RKO (cell line): ENCODE measurements at places on chromosomes 2 and 18.

- DNase-seq, result no peak
These were observed 45.7 kb downstream of the FAM210A start for GRCh38 chr18:13680612-13681011.

GRCh38 chr2:189048189-189048588 lies 74.0 kb downstream of the COL3A1 start:
- DNase-seq, result no peak

- no peak for DNase-seq
These were observed 50.1 kb upstream of the MAPRE2 start for GRCh38 chr18:34991152-34991551.

DNA sequence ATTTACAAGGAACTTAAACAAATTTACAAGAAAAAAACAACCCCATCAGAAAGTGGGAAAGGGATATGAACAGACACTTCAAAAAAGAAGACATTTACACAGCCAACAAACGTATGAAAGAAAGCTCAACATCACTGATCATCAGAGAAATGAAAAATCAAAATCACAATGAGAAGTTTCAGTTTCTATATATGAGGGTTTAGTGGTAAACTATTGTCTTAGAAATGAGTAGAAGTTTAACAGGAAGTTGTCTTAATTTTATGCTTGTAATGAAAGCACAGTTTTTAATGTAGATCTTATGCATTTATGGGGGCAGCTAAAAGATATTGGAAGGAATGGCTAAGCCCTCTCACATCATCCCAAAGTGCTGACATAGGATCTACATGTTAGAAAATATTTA lies 325.4 kb downstream of the ERBB4 start:
- no peak for DNase-seq

DNA sequence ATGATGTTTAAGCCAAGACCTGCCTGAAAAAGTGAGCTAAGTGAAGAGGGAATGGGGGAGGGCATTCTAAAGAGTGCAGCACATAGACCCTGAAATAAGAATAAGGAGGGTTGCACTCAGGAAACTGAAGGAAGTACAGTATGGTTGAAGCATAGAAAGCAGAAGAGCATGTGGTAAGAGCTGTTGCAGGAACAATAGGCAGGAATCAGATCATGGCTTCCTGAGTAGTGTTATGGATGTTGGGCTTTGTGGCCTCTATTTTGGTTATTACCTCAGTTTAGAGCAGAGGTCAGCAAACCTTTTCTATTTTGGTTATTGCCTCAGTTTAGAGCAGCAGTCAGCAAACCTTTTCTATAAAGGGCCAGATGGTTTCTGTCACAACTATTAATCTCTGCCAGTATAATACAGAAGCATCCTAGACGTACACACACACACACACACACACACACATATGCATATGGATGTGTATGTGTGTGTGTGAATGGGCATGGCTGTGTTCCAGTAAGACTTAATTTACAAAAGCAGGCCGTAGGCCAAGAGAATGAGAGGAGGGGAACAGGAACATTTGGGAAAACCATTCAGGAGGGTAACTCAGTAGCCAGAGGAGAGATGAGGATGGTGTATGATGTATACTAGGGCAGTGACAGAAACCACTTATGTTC lies 91.1 kb upstream of the MYO3B start:
- DNase-seq, result no peak

DNA sequence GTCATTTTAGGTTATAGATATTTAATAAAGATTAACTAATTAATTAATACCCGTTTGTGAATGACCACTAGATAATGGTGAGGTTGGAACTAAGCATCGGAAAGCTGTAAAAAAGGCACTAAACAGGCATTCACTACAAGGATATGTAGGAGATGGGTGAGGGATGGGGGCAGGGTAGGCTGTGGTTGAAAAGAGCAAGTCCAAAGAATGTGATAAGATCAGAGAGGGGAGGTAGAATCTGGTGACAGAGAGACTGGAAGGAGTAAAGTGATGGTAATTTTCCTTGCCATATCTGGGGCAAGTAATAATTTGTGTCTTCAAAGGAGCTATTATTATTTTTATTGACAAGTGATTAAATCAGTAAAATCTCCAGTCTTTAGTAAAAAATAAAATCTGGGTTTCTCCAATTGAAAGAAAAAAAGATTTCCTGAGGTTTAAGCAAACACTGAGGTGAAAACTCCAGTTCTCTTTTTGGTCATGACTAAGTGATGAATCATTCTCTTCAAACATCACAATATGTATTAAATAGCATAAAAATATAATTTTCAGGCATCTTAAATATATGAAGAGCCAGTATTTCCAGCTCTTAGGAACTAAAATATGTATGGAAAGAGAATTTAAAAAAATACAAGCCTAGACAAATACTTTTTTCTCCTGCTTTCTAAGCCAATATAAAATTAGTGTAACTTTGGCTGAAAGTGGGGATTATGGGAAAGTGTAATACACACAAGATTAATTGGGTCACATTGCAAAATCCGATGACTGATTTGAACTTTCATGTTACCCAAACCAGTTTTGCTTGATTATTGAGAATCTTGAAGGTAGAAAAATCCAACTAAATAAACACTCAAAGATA lies 259.1 kb upstream of the RBMS1 start:
- DNase-seq, result no peak

DNA sequence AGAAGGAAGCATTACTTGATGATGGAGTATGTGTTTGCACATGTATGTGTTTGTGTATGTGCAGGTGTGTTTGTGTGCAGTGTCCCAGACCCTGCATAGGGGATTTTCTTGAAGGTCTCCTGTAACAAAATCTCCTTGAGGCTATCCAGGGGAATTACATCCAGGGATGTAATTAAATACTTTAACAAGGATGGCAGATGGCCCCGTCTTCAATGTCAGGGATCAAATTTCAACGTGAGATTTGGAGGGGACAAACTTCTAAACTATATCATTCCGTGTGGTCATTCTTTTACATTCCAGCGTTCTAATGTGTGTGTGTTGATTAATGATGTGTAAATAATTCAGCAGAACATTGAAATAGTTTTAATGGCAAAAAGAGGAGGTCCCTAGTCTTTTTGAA lies 3.3 kb downstream of the UGT1A9 start:
- DNase-seq, result no peak

DNA sequence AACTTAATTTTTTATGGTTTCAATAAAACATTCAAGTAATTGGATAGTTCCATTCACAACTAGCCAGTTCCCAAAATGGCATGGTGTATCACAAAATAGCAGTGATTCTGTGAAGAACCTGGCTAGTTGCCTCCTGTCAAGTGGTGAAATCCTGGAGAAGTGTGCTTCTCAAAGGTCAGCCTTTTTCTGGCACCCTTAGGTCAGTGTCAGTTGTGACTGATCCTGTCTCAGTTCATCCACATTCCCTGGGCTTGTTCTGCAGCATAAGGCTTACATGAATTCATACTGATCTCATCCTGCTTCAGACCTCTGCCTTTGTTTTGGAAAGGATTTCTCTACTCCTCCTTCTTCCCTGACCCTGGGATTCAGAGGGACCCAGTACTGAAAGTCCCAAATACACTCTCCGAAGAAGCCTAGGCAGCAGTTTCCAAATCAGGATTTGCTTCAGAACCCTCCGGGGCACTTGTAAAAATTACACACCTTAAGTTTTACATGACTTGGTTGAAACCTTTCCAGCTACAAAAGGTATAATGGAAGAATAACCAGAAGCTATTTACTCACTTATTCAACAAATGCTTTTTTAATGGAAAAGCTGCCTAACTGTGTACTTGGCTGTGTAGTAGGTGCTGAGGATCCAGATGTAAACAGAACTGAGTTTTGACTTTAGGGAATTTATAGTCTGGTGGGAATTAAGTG lies 11.0 kb downstream of the MAP3K20 start:
- DNase-seq, result no peak

- no peak for DNase-seq
These were observed 228.0 kb upstream of the SMAD7 start for GRCh38 chr18:49178736-49179135.

DNA sequence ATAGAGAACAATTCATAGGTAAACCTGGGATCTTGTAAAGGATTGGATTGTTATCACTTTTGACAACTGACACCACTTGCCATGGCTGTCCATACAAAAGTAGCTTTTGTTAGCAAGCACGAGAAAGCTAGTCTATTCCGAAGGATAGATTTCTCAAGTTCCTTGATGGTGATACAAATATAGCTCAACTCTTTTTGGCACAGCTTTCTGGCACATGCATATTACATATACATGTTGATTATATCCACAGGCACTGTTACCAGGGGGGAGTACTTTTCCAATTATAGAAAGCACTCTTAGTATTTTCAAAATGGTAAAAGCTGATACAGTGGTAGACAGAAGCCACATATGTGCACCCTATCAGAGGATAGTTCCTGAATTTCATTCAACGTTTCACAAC lies 168.9 kb downstream of the UPP2 start:
- DNase-seq, result no peak

- no peak for DNase-seq
These were observed 116.0 kb downstream of the CDC42EP3 start for GRCh38 chr2:37555457-37555856.

DNA sequence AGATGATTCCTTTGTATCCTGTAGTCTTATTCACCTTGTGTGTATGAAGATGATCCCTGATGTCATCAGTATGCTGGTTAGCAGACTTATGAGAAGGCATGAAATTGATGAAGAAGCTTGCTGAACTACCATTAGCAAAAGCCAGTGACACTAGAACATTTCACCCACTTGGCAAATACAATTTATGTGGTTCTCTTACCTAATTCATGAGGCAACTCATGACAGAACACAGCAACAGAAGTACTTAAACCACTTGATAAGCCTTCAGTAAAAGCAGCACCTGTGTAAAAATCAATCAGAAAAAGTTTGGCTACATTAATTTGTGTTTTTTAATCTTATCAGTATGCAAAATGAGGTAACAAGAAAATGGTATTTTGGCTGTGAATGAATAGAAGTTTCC lies 16.8 kb downstream of the SLC39A6 start:
- no peak for DNase-seq

GRCh38 chr2:33068261-33068660 lies 121.5 kb downstream of the LTBP1 start:
- peak; percentile 76 for DNase-seq

GRCh38 chr2:239213643-239214101 lies 187.1 kb downstream of the HDAC4 start:
- no peak for DNase-seq

DNA sequence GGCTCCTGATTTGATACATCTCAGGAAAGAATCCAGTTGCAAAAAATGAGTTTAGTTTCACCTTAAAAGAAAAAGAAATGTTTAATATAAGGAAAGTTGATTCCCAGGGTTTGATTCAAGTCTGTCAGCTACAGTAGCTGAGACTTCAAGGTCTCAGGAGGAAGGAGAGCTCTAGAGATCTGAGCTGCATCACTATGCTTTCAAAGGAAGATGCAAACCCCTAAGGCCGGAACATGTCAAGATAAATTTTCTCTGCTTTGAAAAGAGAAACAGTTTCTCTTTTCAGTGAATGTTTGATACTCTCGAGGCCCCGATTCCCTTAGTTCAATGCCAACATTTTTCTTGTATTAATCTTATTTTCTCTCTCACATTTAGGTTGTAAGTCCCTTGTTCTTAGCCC lies 128.6 kb downstream of the RGPD3 start:
- no peak for DNase-seq

DNA sequence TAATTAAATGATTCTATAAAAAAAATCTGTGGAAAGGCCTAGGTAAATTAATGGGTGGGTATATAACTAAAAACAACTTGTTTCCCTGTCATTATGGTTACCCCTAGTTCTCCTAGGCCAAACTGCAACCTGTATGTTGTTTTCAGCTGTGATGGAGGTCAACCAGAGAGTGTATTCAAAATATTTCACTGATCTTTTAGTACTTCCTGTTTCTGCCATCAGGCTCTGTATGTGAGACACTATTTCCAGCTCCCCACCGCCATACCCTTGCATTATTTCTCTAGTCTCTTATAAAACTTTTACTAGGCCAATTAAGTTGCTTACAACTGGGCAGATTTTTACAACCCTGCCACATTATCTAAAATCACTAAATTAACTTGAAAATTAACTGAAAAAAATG lies 21.0 kb upstream of the CDKL4 start:
- no peak for DNase-seq

- no peak for DNase-seq
These were observed 368.1 kb upstream of the CDH19 start for GRCh38 chr18:66971960-66972359.

DNA sequence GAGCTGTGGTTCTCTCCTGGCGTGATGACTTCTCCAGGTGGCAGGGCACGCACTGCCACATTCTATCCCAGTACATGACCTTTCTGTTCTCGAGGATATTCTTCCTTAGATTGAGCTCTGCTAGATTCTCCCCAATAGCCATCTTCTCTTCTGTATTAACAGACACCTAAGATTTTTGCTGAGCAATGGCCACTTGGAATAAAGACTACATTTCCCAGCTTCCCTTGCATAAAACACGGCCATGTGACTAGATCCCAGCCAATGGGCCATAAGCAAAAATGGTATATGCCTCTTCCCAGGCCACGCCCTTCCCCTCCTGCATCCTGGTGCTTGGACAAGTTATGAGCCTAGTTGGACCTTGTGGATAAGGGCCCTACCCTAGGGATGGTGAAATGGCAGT lies 82.1 kb downstream of the EIF2AK3 start:
- peak; percentile 39 for DNase-seq

- no peak for DNase-seq
These were observed 143.4 kb downstream of the TMEM17 start for GRCh38 chr2:62362561-62362960.

GRCh38 chr2:177315364-177315763 lies 50.8 kb upstream of the NFE2L2 start:
- no peak for DNase-seq

DNA sequence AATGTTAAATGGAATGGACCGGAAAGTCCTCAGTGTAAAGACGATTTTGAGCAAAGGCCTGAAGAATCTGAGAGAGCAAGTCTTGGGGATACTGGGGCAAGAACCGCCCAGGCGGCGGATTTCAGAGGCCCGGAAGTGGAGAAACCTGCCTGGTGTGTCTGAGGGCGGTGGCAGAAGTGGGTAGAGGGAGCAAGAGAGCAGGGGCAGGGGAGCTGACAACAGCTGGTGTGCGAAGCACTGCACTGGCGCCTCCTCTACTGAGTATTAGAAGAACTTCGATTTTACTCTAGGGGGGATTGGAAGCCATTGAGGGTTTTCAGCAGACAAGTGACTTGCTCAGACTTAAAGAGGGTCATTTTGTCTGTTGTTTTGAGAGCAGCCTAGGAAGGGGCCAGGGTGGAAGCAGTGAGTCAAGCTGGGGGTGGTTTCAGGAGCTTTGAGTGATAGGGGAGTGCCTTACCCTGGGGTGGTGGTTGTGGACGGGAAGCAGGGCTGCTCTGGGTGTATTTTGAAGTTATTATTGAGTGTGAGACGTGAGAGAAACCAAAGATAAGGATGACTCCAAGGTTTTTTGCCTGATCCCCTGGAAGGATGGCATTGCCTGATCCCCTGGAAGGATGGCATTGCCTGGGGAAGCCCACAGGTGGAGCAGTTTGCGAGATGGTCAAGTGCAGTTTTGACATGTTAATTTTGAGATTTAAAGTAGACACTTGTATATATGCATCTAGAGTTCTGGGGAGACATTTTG lies 52.5 kb downstream of the ZNF236 start:
- DNase-seq, result no peak

DNA sequence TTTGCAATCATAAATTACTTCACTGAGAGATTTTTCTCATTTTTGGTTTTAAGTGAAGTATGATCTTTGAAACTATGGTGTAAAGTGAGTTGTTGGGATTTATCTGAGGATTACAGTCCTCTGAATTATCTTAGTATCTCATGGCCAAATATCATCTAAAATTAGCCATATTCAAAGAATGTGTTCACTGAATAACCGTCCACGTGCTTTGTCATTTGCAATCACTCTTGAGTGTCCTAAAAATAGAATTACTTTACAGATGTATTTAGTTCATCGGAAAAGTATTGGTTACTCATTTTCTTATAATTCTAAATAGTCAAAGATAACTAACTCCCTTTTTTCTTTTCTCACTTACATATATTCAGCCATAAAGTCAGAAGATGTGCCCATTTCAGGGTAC lies 141.2 kb downstream of the RTN4 start:
- DNase-seq, result no peak
